ENCODE measurements at places on chromosomes 1 and 21.

DNA sequence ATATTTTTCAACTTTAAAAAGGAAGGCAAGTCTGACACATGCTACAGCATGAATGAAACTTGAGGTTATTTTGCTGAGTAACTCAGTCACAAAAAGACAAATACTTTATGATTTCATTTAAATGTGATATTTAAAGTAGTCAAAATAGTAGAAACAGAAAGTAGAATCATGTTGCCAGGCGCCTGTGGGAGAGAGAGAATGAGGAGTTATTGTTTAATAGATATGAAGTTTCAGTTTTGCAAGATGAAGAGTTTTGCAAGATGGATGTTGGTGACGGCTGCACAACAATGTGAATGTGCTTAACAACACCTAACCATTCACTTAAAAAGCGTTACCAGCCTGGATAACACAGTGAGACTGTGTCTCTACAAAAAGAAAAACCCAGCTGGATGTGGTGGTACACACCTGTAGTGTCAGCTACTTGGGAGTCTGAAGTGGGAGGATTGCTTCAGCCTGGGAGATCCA is 20.7 kb upstream of the ATP1A1 start:
- DNase-seq, result no peak

DNA sequence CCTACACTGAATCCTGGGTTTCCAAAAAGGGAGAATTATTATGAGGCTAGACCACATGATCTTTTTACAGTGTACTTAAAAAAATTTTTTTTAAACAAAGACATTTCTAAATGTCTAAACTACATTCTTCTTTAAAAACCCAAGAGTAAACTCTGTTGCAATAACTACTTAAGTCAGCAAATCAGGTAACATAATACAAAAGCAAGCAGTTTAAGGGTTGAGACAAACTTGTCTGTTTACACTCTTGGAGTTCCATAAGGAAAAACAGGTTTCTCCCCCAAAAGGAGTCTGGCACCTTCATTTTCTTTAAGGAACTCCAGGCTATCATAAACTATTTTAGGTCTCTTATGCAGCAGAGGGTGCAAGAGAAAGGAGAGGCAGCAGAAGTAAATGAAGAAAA is 12.5 kb upstream of the ANKRD45 start:
- DNase-seq, result no peak

DNA sequence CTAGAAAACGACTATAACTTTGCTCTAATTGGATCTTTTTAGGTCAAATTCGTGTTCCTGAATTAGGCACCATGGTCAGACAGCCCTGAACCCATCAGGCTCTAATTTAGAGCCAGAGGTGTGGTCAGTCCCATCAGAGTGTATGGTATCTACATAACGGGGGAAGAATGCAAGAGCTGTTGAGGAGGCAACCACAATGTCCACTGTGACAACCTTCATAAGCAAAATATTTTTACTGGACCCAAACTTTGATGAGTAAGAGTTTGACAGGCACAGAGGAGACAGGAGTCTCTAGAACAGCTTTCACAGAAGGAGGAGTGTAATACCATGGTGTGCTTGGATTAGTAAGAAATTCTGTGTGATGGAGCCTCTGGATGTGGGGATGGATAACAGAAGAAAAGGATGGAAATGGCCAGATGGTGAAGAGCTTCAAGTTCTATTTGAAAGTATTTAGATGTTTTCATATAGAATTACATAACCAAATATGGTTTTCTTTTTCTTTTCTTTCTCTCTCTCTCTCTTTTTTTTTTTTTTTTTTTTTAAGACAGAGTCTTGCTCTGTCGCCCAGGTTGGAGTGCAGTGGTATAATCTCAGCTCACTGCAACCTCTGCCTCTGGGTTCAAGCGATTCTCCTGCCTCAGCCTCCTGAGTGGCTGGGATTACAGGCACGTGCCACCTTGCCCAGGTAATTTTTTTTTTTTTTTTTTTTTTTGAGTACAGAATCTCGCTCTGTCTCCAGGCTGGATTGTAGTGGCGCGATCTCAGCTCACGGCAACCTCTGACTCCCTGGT is 24.9 kb downstream of the UBE2U start:
- DNase-seq, result no peak

DNA sequence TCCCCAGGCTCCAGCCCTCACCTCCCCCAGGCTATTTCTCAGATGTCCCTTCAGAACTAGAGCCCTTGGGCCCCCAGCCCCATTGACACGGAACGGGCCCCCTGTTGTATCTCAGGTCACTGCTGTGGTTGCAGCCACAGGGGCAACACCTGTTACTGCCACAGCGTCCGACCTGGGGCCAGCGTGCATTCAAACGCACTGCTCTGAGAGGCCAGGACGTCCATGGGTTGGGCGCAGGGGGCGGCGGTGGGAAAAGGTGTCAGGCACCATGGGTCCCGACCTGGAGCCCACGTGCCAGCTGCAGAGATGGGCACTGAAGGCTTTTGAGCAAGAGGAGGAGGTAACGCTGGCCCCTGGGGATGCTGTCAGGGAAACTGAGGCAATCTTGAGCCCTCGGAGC is 13.3 kb downstream of the FAAP20 start:
- DNase-seq, result no peak

GRCh38 chr1:78373676-78374075 is 117.1 kb upstream of the PTGFR start:
- no peak for DNase-seq

DNA sequence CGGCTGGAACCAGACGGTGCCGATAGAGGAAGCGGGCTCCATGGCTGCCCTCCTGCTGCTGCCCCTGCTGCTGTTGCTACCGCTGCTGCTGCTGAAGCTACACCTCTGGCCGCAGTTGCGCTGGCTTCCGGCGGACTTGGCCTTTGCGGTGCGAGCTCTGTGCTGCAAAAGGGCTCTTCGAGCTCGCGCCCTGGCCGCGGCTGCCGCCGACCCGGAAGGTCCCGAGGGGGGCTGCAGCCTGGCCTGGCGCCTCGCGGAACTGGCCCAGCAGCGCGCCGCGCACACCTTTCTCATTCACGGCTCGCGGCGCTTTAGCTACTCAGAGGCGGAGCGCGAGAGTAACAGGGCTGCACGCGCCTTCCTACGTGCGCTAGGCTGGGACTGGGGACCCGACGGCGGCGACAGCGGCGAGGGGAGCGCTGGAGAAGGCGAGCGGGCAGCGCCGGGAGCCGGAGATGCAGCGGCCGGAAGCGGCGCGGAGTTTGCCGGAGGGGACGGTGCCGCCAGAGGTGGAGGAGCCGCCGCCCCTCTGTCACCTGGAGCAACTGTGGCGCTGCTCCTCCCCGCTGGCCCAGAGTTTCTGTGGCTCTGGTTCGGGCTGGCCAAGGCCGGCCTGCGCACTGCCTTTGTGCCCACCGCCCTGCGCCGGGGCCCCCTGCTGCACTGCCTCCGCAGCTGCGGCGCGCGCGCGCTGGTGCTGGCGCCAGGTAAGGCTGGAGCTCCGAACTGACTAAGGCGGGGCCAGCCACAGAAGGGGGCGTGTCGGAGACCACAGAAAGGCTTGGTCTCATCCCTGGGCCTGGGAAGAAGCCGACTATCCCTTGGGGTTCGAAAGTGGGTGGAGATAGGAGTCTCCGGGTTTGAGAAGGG is 486 bp downstream of the SLC27A3 start:
- DNase-seq, result peak; percentile 56

- DNase-seq, result no peak
Observed at GRCh38 chr21:35976481-35976880, 83.8 kb downstream of the SETD4 start.

- no peak for DNase-seq
Observed at GRCh38 chr1:41963636-41964035, 44.9 kb upstream of the HIVEP3 start.
